ENCODE measurements at places on chromosomes 11 and 22.
A peak's percentile ranks its signal among the peaks of the same experiment; 100 is the strongest.

DNA sequence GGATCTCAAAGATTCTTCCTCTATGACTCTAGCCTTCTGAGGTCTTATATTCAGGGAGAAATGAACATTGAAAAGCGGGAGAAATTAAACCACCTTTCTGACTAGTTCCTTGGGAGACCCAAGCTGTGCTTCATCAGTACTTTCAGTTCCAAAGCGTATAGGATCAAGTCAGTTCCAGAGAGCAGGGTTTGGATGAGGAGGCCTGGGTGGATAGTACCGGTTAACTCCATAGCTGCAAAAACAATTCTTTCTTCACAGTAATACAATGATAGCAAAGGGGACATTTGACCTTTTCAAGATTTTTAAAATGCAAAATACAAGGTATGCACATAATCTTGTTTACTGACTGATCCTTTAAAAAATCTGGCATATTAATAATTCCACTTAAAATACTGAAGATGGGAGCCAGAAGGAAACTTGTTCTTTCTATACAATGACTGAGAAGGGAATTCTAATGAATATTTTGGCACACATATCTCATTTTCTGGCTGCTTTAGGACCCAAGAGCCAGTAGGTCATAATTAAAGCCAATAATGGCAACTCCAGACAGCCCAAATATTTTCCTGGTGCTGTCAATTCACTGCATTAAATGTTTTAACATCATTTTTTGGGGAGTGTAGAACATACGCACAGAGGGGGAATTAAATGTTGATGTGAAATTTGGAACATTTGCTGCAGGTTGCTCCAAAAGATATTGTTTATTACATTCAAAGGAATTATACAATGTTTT lies 16.0 kb downstream of the ADM start:
- DNase-seq, result no peak

GRCh38 chr11:114614127-114614720 lies 18.6 kb upstream of the NXPE4 start:
- DNase-seq, result no peak

DNA sequence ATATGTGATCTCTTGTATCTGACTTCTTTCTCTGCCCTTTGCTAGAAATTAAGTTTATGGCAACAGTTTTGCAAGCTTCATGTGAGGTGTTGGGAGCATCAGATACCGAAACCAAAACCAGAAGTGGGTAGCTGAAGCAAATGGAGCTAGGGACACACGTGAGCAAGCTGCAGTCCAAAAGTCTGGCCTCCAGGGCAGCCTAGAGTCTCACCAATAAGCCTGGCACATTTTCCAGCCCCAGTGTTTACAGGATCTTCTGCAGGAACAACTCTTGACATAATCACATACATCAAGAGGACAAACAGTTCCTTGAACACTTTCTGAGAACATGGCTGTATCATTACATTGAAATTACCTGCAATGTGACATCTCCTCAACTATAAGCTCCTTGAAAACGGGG lies 114.1 kb downstream of the LARGE1 start:
- no peak for DNase-seq

GRCh38 chr11:47837292-47837691 lies 10.9 kb downstream of the NUP160 start:
- DNase-seq, result no peak

GRCh38 chr22:43230971-43231723 lies 44.2 kb upstream of the TTLL12 start:
- DNase-seq, result peak; percentile 69

GRCh38 chr22:37591823-37592404 lies 12.0 kb upstream of the LGALS2 start:
- no peak for DNase-seq

- no peak for DNase-seq
These were observed 258.8 kb downstream of the MIAT start for GRCh38 chr22:26916236-26916635.

- DNase-seq, result no peak
These were observed 77.2 kb upstream of the PPARA start for GRCh38 chr22:46072981-46073682.

- DNase-seq, result no peak
These were observed 143.7 kb upstream of the SORL1-AS1 start for GRCh38 chr11:121596195-121597155.

DNA sequence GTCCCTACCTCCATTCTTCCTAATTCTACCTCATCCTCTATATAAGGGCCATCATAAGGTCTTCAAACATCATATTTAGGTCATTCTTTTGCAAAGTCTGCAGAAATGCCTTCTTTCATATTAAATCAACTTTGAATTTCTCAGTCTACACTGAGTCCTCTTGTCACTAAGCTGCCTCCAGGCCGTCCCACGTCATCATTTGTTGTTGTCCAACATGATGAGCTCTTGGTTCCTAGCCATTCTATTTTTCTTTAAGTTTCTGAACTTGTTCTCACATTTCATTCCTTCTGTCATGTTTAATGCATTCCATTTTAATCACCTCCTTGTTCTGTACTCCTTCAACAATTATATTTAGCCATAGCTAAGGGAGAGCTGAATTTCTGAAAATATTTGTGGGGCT lies 59.2 kb upstream of the PGR start:
- DNase-seq, result no peak

- no peak for DNase-seq
These were observed 72.7 kb upstream of the PPP6R3 start for GRCh38 chr11:68387840-68388239.

GRCh38 chr11:123381149-123381548 lies 48.9 kb upstream of the GRAMD1B start:
- no peak for DNase-seq

DNA sequence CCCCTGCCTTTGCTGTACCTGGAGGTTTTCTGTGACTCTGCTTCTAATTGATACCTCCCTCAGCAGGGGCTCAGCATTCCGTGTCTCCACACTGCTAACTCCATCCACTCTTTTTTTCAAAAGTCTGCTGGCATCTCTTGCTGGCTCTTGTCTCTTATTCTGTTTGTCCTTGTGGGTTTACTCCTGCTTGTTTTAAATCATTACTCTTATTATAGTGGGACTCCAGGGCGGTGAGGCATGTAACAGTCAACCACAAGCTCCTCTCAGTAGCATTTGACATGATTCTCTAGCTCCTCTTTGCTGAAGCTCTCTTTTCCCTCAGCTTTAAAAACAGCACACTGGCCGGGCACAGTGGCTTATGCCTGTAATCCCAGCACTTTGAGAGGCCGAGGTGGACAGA lies 260.2 kb upstream of the NARS2 start:
- no peak for DNase-seq

Data from activated naive CD4-positive, alpha-beta T cell treated with Interleukin-2 at 50 U/mL for 16 hours (primary cell).